Frontal cortex (tissue), 4 donors: ENCODE measurements at places on chromosomes 6 and 20.

- no peak for DNase-seq
Observed at GRCh38 chr6:134161041-134161440, 108.6 kb upstream of the SLC2A12 start.

GRCh38 chr6:104597541-104598050, 262.1 kb downstream of the HACE1 start:
- no peak for DNase-seq

GRCh38 chr20:14189794-14190402, 147.5 kb downstream of the FLRT3 start:
- no peak for DNase-seq

- DNase-seq = no peak
Observed at GRCh38 chr6:971981-972640, 279.2 kb upstream of the EXOC2 start.

DNA sequence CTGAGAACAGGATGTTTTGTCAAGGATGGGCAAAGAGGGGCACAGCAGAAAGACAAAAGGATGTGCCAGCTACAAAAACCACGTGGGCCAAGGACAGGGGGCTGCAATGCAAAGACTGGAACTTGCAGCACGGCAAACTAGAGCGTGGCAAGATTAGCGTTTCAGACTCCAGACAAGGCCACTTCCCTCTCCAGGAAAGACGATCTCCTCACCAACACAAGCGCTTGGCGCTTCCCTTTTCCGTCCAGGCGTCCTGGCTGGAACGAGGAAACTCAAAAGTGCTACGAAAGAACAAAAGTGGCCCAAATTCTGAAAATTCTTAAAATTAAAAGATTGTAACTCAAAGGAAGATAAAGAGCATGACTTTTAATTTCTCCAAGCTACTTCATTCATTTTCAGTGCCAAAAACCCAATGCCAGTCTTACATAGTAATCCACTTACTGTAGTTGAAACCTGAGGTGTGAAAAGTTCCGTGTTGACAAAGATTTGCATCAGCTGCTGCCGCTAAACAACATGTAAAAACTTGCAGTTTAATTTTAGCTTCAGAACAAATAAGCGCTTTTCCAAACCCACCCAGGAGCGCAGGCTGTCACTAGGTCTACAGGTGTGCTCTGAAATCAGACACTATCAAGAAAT, 207.1 kb upstream of the RREB1 start:
- no peak for DNase-seq

GRCh38 chr6:166476634-166477215, 94.0 kb upstream of the MPC1 start:
- DNase-seq = no peak

DNA sequence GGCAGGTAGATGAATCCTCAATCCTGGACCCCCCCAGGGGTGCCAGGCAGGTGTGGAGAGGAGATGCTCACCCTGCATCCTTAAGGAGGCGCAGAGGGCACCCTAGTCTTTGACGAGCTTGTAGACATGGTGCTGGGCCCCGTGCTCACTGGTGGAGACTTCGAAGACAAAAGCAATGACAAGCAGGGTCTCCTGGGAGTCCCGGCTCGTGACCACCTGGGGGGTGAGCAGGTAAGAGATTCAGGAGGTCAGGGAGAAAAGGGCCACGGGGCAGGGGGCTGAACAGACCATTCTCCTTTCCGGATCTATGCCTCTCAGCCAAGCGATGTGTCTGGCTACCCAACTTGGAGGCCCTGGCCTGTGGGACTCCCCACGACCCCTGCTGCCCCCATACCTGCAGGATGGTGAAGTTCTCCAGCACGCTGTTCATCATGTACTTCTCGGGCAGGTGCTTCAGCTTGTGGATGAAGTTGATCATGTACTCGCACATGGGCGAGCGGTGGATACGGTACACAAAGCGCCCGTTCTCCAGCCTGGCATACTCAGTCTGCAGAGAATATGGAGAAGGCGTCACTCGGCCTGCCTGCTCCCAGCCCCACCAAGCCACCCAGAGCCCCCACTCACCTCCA, 6.9 kb downstream of the RPL10A start:
- no peak for DNase-seq

- DNase-seq = no peak
Observed at GRCh38 chr20:50335105-50335504, 144.5 kb downstream of the CEBPB start.

DNA sequence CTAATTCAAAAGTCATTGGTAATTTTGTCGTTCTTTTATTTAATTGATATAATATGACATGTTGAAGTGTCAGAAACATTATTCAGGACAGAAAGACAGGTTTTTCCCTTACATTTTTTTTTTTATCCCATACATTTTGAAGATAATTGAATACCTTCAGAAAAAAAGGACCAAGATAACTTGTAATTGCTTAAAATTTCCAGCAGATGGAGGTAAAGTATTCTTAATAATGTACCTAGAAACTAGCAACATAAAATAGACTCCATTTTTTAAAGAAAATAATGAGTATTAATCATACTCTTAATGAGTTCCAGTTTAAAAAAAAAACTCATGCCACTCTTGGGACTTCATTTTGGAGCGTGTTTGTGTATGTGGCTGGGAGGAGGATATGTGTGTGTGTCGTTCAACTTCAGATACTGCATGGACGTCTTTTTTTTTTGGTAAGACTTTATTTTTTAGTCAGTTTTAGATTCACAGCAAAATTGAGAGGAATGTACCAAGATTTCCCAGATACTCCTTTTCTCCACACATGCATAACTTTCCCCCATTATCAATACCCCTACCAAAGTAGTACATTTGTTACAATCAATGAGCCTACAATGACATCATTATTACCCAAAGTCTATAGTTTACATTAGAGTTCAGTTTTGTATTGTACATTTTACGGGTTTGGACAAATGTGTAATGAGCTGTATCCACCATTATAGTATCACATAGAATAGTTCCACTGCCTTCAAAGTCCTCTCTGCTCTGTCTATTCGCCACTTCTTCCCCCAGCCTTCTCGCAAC, 79.4 kb downstream of the ROS1 start:
- DNase-seq = peak; percentile 7

- no peak for DNase-seq
Observed at GRCh38 chr20:37989601-37990295, 43.5 kb downstream of the TTI1 start.

- no peak for DNase-seq
Observed at GRCh38 chr6:29424168-29424567, 9.4 kb downstream of the OR12D1 start.

DNA sequence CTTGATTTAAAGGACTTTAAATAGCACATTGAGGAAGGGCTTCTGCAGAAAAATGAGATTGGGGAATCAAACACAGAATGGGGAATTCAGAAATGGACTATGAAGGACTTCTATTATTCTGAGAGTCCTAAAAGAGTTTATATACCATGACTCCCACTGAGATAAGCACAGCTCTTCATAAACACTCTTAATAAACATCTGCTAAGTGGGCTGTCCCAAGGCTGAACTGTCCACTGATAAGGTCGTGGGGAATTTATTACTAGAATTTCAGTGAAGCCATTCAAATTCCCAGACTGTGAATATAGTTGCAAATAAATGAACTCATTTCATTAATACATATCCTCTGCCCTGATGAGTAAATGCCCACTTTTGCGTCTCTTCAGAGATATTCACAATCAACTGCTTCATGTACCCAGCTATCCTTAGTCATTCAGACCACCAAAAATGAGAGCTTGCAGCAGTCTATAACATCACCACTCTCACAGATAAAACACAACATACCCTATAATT, 468.2 kb upstream of the RUNX2 start:
- DNase-seq = no peak

GRCh38 chr6:157763904-157764177, 59.2 kb upstream of the SNX9 start:
- no peak for DNase-seq

DNA sequence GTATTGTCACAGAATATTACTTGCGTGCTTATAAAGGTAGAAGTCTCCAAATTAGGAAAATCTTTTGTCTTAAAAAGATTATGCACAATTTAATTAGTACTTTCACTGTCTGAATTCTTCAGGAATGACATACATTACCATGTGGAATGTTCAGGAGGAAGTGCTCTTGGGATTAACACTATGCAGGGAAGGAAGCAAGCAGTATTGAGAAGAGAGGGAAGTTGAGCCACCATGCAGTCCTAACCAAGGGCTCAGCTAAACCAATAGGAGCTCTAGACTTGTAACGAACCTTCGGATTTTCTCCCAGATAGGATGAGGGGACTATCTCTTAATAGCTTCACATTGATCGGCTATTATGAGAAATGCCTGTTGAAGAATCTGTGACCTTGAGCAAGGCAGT, 918.4 kb upstream of the MANEA start:
- DNase-seq = no peak

DNA sequence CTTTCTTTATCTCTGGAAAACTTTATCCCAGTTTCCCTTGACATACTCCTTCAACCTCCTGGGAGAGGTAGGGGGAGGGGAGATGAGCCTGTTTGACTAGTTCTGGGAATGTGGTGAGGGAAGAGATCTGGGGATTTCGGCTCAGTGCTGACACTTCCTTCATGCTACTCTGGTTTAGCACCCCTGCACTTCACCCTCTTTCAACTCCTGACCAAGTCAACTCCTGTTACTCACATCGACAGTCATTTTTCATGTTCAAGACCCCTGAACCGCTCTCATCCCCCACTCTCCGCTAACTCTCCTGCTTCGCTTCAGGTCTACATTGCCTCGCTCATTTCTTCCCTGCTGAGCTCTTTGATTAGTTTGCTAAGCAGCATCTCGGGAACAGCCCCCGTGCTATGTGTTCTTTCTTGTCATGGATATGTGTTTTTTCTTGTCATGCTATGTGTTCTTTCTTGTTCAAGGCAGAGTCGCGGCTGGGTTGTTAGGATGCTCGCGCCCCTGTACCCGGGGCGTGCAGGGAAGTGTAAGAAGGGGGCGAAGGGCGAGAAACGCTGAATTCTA, 16.6 kb upstream of the TRIM27 start:
- no peak for DNase-seq

DNA sequence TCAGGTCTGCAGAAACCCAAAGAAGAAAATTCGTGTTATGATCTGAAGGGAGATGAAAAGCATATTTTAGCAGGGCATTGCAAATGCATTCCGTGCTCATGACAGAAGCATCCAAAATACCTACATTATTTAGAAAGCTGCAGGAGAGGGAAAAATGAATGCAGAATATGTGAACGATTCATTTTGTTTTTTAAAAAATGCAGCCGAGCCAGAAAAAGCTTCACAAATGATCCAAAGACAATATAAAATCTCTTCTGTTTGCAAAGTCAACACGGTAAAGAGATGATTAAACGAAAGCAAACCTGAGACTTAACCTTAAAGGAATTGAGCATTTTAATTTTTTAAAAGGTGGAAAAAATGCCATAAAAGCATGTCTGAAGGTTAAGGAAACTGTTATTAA, 136.1 kb upstream of the SULF2 start:
- DNase-seq = no peak

DNA sequence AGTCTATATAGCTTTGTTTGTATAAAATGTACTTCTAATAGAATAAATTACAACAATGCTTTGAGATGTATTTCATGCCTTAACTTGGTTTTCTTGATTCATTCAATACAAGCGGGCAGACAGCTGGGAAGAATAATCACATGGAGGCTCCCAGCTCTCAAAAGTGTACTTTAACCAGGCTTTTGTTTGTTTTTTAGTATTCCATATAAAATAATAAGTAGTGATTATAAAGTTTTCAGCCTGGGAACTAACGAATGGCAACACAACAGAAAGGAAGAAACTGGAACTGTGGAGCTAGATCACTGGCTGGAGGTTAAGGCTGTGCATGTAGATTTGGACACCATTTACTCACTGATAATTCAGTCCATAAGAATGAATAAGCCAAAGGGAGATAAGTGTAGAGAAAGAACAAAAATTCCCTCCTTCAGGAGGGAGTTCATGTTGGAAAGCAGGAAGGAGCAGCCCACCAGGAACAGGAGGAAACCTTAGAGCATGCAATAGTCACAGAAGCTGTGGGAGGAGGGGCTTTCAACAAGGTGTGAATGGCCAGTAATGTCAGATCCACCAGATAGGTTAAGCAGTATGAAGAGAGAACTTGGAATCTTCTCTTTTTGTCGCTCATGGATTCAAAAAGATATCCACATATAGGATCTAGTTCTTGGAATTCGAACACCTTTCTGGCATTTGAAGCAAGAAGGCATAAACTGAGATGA, 41.2 kb upstream of the SLC35D3 start:
- DNase-seq = no peak

- DNase-seq = no peak
Observed at GRCh38 chr6:19319005-19319404, 518.2 kb upstream of the ID4 start.

- no peak for DNase-seq
Observed at GRCh38 chr20:47215653-47216397, 140.7 kb downstream of the ZMYND8 start.

GRCh38 chr6:126513198-126513597, 173.3 kb downstream of the CENPW start:
- no peak for DNase-seq

DNA sequence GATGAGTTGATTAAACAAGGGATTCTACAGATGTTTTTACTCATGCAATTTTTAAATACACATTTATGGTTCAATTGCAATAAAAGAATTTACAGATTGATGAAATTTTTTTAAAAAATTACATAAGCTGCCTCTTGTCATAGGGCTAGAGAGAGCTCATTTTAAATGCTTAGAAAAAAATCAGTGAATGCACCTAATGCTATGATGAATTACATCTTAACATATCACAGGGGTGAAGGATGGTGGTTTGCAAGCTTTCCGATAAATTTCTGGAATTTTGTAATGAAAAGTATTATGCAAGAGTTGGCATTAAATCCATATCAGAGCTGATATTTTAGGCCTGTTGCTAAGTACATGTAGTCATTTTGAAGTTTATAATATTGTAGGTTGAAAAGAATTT, 29.6 kb downstream of the DSE start:
- DNase-seq = no peak

GRCh38 chr6:165910184-165910966, 247.3 kb upstream of the PDE10A start:
- DNase-seq = no peak

- DNase-seq = no peak
Observed at GRCh38 chr20:40692240-40693011, 3.4 kb upstream of the MAFB start.

DNA sequence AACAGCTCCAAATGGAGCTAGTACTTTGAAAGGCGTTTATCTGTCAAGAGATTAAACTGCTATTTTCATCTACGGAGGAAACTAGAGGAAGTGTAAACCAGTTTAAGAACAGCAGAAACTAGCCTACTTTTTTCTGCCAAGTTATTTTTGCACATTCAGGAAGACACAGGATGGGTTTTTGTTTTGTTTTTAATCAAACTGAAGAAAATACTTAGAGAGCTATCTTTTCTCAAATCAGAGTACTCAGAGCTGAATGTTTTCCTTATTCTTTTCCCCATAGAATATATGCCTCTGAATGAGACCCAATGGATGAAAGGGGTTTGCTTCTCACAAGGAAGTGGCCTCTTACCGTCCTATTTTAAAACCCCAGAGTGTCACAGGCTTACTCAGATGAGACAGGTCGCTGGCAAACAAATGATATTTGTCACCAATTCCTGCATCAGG, 538.5 kb downstream of the CD83 start:
- DNase-seq = no peak

- DNase-seq = no peak
Observed at GRCh38 chr6:80251321-80251720, 144.8 kb downstream of the BCKDHB start.

GRCh38 chr6:12962529-12962928, 246.0 kb downstream of the PHACTR1 start:
- no peak for DNase-seq

GRCh38 chr6:124285146-124285545, 481.5 kb downstream of the NKAIN2 start:
- DNase-seq = no peak
